ENCODE measurements at places on chromosomes 16 and 17.

DNA sequence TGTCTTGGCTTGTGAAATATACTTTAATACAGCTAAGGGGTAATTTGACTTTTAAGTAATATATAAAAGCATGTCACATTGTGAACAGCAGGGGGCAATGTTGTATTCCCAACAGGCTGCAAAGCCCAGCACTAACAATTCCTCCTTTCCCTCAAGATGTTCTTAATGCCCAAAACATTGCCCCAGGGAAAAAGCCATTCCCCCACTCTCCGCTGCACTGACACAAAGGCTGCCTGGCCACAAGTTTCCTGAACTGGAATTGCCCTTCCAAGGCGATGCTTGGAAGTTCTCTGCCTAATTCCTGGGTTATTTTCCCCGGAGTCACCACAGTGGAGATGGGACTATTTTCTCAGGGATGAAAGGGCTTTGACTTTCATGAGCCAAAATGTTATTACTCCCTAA is 27.2 kb downstream of the CLEC16A start:
- no peak for DNase-seq

DNA sequence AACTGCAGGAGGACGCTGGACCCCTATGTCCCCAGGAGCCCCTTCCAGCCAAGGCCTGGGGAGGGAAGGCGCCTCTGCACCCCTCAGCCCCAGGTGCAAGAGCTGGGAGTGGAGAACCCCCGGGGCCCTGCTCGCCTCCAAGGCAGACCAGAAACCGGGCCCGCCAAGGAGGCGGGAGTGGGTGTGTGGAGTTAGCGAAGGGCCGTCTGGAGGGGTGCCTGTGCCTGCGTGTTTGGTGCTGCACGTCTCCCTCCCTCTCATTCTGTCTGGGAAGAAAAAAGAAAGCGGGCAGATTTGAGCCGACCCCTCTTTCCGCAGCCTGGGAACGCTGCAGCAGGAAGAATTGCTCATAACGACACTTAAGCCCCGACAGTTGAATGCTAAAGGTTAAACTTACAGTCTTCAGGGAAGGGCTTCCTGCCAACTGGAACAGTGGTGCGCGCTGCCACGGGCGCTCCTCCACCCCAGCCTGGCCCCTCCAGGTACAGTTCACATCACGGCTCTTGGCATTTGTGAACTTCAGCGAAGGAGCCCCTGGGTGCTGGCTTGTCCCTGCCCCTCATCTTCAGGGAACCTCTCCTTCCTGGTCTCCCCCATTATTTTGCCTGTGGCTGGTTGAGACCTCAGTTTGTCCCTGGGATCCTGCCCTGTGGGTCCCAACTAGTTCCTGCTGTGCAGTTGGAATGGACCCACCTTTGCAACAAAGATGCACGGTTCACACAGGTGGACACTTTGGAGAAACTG is 19.2 kb upstream of the ZFHX3 start:
- DNase-seq, result no peak

- no peak for DNase-seq
Measured at GRCh38 chr16:31376705-31377104, 16.4 kb upstream of the ITGAD start.

- no peak for DNase-seq
Measured at GRCh38 chr16:26709175-26709574, 357.6 kb upstream of the C16orf82 start.

- DNase-seq, result no peak
Measured at GRCh38 chr17:373613-374230, 21.1 kb upstream of the RPH3AL start.

DNA sequence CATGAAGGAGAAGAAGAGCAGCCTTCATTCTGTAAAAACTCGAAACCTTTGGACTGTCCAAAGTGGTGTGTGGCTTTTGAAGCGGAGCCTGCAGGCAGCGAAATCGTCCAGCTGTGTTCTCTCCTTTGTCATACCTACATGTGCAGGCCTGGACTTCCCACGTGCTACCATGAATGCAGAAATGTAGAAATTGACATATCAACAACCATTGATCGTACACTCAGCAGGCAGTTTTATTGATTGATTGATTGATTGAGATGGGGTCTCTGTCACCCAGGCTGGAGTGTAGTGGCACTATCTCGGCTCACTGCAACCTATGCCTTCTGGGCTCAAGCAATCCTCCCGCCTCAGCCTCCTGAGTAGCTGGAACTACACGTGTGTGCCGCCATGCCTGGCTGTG is 2.6 kb upstream of the HAPSTR1 start:
- no peak for DNase-seq
